ENCODE measurements at places on chromosomes 12 and 14.

DNA sequence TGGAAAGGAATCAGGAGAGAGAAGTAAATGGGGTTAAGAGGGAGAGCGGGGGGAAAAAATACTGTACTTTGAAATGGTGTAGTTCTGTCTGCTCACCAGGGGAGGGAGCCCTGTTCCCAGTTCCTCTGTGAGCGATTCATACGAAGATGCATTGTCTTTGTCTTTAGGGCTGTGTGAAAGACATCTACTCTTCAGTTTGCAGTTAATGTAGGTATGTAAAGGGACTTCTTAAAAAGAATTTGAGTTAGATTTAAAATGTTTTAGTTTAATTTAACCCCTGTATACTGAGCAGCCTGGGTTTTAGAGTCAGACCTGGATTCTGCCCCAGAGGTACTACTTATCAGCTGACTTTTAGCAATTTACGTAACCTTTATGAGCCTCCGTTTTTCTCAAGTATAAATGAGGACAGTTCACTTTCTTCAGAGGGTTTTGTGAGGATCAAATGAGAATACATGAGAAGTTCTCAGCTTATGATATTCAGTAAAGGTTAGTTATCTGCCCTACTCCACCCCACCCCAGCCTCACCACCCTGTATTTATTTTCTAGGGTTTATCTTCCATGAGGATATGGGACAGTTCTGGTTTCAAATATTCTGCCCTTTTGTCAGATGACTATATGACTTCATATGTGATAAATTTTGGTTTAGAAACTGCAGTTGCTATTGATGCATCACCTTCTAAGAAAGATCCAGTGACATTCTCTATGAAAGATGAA is 82.5 kb upstream of the EVL start:
- peak; percentile 49 for DNase-seq

DNA sequence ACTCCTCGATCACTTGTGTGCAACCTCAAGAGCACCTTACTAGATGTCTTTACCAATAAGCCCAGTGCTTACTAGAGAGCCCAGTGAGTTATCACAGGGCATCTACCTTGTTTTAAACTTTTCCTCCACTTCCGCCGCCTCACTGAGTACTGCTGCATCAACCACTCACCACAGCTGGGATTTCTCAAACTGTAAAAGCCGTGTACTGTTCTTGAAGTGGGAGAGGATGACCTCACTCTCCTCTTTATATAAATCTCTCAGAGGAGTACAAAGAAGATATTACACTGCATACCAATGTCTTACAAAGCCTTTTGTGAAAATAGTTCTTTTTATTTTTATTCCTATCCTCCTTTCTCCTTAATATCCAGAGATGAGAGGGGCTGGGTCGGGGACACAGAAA is 94.1 kb downstream of the PLCZ1 start:
- no peak for DNase-seq

GRCh38 chr12:87198181-87198580 is 831.0 kb downstream of the C12orf50 start:
- no peak for DNase-seq

DNA sequence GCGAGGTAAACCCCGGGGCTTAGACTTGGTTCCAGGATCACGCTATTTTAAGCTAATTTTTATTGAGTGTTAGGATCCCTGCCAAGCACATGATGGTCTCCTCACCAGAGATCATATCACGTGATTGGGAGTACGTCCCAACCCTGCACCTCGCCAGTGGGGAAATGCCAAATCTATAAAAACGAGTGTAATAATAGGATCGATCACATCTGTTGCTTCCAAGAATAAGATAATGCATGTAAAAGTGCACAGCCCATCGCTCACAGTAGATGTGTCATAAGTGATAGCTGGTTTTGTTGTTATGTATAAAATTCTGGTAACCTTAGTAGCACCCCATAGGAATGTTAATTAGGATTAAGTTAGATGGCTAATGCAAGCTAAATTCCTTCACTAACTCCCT is 581.0 kb upstream of the TMEM132C start:
- no peak for DNase-seq

DNA sequence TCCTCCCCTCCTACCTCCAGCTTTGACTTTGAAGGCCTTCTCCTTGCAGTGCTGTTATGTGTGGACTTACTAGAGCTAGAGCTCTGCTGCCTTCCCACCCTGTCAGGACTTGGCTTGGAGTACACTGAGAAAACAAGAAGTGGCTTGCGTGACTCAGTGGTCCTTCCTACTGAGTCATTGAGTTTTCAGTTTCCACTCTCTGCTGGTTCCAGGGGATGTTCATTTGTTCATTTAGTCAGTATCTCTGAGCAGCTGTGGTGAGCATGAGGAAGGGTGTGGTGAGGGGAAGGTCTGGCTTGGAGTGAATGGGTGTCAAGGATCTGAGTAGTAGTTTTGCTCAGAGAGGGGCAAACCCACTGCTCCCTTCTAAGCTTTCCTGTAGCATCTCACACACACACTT is 17.2 kb upstream of the ELK3 start:
- DNase-seq, result no peak

- no peak for DNase-seq
These were observed 18.6 kb downstream of the AKAP3 start for GRCh38 chr12:4630262-4630661.

GRCh38 chr12:7376196-7376595 is 67.8 kb downstream of the CD163L1 start:
- no peak for DNase-seq

- DNase-seq, result no peak
These were observed 26.3 kb upstream of the BBS10 start for GRCh38 chr12:76374386-76375020.

- DNase-seq, result no peak
These were observed 30.9 kb downstream of the KLRK1 start for GRCh38 chr12:10358969-10359368.

- DNase-seq, result no peak
These were observed 10.0 kb upstream of the C14orf132 start for GRCh38 chr14:96029089-96029645.

DNA sequence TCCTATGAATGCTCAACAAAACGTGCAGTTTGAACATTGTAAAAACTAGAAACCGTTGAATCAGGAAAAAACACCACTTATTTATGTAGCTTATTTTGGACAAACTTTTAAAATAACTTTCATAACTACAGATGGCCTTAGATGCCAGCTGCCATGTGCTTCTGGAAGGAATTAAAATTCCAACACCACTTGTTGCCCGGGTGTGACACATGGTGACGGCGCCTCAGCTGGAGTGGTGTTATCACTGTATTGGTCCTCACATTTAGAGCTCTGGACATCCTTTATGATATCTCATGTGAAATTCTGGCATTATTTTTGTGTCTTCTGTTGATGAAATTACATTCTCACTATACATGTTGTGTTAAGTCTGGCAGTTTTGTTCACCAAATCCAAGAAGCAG is 211.0 kb downstream of the IPO8 start:
- DNase-seq, result no peak

DNA sequence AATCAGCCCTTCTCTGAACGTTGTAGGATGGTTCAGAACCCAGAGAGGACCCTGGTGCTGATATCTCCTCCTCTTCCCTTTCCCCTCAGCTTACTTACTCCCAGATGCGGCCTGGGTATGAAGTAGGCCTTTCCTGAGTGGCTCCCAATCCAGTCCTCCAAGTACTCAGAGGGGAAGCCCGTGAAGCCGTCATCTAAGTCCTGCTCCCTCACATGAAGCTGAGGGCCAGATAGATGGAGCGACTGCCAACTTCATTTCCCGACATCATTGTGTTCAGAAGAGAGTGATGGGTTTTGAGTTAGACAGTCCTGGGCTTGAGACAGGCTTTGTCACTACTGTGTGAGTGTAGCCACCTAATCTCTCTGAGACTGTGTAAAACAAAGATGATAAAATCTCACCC is 2.7 kb downstream of the APOLD1 start:
- no peak for DNase-seq

DNA sequence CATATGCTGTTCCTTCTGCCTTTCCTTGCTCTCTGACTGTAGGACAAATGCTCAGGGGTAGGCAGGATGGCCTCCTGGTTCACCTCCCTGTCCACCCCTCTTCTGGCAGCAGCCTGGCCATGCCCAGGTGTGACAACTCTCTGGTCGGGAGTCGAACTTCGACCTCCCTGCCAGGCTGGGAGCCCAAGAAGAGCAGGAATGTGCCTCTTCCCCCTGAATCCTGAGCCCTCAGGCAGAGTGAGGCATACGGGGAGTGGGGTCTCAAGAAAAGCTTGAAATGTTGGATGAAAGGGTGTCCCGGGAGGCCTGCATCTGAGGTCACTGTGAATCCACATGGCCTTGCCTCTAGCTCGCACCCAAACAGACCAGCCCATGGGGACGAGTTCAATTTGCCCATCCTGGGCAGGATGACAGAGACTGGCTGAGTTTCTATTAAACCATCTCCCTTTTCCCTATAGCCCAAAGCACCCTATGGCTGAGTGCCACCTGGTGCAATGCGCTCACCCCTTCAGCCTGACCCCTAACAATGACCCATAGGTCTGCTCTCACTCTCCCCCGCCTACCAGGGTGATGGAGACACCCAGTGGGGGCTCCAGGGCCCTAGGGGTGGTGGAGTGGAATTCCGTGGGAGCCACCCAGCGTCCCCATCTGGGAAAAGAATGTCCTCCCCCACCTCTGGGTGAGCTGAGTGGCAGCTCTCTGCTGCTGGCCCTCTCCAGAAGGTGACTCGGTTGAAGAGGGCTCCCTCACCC is 52.9 kb upstream of the DIO3 start:
- no peak for DNase-seq

DNA sequence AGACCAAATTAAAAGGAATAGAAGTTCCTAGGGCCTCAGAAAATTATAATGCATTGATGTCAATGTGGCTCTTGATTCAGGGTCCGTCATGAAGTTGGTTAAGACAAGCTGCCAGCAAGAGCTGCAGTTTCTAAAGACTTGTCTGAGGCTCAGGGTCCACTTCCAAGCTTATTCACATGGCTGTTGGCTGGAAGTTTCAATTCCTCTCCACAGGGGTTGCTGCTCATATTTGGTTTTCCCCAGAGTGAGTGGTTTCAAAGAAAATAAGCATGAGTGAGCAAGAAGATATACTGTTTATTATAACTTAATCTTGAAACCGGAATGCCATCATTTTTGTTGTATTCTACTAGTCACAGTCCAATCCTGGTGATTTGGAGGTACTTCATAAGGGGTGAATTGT is 1247.4 kb downstream of the LRFN5 start:
- no peak for DNase-seq

DNA sequence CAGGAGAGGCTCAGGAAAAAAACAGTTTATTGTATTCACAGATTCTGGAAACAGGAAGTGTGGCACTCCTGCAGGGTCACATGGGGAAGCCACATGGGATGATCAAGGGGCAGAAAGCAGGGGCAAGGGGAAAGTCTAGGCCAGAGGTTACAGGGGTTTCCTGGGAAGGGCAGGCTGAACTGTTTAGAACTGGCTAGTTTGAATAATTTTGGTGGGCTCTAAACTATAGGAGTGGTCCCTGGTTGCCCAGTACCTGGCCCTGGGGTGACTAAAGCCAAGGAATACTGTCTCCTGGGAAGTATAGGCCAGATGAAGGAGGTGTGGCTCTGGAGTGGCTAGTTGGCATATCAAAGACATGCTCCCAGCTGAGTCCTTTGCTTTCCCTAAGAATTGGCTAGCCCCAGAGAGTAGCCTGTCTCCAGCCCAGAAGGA is 169.2 kb downstream of the SLC41A2 start:
- DNase-seq, result no peak

- DNase-seq, result no peak
These were observed 87.3 kb upstream of the RIN3 start for GRCh38 chr14:92426237-92426636.

GRCh38 chr12:79023261-79023660 is 158.7 kb downstream of the SYT1 start:
- no peak for DNase-seq

- DNase-seq, result no peak
These were observed 2.2 kb downstream of the DPF3 start for GRCh38 chr14:72891666-72892102.

GRCh38 chr12:80805106-80805505 is 88.4 kb downstream of the MYF5 start:
- no peak for DNase-seq

DNA sequence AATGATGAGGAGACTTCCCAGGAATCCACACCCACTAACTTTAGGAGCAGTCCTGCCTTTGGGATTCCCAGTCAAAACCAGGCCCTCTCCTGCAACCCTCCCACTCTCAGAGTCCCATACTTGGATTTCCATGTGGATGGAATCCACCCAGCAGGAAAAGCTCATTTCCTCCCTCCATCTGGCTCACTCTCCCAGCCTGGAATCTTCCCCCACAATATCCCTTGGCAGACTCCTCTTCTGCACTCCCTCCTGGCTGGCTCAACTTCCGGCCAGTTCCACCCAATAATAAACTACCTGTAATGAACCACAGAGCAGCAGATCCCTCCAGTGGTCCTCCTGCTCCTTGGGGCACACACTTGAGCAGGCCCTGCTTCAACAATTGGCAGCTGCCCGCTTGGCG is 102.8 kb upstream of the EGLN3 start:
- DNase-seq, result peak; percentile 41

DNA sequence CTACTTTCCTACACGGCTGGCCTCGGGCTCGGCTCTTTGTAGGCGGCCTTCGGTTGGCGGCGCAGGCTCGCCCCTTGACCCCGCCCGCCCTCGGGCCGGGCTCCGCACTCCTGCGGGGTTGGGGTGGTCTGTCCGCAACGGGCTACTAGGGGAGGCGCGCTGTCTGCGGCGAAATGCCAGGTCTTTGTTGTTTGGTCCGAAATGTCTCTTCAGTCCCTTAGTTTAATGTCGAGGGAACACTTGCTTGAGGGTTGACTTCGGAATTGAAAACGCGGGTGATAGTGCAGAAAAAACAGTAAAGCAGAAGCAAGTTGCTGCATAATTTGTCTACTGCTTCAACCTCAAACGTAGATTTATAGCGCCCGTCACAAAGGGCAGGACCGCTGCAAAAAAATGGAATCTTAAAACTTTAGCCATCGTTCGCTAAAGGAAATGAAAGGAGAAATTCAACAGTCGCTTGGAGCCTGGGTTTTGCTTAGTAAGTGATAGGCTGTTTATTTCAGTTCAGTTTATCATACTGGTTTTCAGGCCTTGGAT is 390 bp downstream of the JKAMP start:
- DNase-seq, result no peak

DNA sequence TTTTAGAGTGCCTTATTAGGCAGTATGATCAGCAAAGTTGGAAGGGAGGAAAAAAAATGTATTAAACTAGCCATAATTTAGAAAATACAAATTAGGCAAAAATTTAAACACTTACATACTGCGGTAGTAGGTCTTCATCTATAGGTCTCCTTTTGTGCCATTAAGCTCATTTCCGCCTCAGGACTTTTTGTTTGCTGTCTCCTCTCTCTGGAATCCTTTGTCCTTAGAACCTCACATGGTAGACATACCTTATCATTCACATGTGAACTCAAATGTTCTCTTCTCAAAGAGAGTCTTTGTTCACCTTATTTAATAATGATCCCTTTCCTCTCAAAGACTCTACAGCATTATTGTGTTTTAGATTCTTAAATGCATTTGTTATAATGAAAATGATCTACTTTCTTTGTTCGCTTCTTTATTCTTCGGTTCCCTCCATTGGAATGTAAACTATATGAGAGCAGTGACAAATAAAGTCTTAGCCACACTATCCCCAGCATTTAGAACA is 14.7 kb downstream of the FANCM start:
- no peak for DNase-seq

DNA sequence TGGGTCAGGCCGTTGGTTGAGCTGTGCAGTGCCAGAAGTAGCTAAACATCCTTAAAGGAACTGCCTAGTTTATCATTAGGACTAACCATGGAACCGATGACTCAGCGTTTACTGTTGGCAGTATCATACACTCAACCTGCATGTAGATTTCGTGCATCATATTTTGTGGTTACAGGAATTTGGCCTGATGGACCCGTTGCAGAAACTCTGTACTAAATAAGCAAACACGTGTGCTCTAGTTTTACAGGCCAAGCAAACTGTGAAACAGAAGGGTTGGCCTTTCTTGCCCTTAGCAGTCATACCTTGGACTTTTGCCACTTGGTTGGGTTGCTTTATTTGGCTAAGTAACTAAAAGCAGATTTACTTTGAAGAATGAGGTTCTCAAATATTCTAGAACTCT is 35.6 kb downstream of the DGLUCY start:
- no peak for DNase-seq
